ENCODE measurements at places on chromosomes 16 and 17.
A peak's percentile ranks its signal among the peaks of the same experiment; 100 is the strongest.

GRCh38 chr16:49921791-49922456 is 66.0 kb upstream of the ZNF423 start:
- DNase-seq = peak; percentile 3

DNA sequence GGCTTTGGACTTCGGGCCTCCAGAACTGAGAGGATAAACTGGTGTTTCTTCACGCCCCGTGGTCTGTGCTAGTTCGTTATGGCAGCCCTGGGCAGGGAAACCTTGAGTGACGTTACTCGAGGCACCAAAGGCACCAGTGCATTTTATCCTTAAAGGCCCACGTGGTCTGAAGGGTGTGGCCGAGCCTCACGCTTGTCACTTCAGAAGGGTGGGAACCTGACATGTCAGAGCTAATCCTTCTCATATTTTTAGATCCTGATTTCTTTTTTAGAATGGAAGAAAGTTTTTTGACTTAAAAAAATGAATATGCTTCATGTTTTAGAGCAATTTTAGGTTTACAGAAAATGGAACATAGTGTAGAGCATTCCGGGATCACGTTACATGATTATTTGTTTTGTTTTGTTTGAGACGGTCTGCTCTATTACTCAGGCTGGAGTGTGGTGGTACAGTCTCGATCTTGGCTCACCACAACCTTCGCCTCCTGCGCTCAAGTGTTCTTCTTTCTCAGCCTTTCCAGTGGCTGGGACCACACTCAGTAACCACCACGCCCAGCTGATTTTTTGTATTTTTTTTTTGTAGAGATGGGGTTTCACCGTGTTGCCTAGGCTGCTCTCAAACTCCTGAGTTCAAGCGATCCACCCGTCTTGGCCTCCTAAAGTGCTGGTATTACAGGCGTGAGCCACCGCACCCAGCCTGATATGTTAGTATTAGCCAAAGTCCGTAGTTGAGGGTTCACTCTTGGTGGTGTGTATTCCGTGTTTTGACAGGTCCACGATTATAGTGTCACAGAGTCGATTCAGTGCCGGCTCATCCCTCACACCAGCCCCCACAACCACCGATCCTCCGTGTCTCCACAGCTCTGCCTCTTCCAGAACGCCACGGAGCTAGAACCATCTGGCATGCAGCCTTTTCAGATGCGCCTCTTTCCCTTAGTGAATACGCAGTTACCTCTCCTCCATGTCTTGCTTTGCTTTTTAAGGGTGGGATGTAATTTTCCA is 47.9 kb downstream of the RAB11FIP3 start:
- no peak for DNase-seq

- DNase-seq = no peak
Observed at GRCh38 chr16:14344292-14344691, 273.2 kb downstream of the MRTFB start.

- DNase-seq = no peak
Observed at GRCh38 chr17:74712301-74712700, 422 bp downstream of the CD300LF start.

GRCh38 chr17:44575403-44575802 is 18.1 kb downstream of the FZD2 start:
- DNase-seq = no peak

DNA sequence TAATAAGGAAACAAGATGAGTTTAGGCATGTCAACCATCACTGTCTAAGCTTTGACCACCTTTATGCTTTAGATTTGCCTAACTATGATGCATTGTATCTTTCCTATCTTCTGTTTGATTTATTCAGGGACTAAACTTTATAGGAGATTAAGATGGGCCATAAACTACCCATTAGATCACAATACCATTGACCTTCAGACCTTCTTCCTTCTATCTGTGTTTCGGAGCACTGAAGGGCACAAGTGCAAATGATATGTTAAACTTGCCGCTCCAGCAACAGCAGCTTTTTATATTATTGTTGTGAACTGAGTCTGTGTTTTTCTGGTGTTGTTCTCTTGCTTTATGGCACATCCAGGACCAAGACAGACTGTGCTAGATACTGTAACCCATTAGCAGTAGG is 16.6 kb upstream of the ALDH3A2 start:
- no peak for DNase-seq

DNA sequence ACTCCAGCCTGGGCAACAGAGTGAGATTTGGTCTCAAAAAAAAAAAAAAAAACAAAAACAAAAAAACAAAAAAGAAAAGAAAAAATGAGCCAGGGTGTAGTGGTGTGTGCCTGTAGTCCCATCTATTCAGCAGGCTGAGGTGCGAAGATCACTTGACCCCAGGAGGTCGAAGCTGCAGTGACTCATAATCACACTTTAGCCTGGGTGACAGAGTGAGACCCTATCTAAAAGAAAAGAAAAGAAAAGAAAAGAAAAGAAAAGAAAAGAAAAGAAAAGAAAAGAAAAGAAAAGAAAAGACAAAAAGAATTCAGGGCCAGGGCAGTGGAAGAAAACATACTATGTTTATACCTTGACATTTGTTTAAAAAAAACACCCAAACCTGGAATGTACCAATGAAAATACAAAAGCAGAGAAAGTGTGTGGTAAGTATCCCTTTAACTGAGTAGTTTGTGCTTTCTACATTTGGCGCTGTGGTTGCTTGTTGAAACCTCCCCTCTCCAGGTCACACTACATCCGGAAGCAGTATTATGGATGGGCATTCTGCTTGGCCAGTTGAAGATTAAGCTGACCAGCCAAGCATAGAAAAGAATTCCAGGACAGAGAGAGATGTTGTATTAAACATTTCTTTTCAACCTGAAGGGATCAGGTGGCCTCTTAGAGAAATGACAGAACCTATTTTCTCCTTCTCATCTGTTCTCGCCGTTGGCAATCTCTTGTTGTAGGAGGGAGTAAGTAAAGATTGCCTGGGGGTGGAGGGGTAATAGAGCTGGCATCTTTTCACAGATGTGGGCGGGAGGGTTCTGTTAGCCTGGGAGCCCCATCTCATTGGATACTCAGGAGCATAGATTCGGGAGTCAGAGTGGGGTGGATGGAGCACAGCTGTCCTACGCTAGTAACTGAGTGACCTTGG is 12.1 kb upstream of the PRKCB start:
- DNase-seq = no peak

- no peak for DNase-seq
Observed at GRCh38 chr17:73533781-73534180, 110.5 kb downstream of the SDK2 start.

Measured in activated T-helper 1 cell treated with Interleukin-2 at 50 U/mL for 16 hours (primary cell).